ENCODE measurements at places on chromosomes 16 and 17. TPM values are rescaled to one million over a fixed set of nuclear protein-coding genes. Genes with fewer than 3 reads are reported as not detected.

CD300H gene
- not detected for total RNA-seq

HP gene
- total RNA-seq, result not detected

DNA sequence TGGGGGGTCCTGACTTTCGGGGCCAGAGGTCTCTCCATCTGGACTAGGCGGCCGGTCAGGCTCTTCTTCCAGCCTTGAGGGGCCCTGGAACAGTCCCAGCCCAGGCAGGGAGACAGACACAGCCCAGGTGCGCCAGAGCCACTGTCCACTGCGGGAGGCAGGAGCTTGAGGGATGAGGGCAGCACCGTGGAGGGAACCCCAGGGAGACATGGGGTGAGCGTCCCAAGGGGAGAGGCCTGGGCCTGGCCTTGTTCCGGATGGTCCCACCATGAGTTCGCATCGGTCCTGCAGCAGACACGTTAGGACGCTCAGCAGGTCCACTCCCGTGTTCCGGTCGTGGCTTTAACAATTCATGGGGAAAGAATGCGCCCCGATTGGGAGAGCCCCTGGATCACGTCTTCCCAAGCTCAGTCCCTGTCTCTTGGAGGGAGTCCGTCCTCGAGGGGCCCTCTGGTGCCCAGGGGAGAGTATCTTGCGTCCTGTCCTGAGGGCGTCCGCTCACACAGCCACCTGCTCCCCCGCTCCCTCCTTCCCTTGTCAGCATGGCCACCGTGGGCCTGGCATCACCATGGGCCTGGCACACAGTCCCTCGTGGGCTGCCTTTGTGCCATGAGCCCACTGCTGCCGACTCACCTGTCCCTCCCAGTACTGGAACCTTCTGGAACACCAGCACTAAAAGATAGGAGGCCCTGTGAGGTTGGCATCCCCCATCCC, 6.7 kb upstream of the NUDT16L1 start:
- no peak for DNase-seq

- DNase-seq, result no peak
Observed at GRCh38 chr17:62901544-62901943, 64.5 kb upstream of the TANC2 start.

GRCh38 chr17:59620064-59620359, 317 bp downstream of the CLTC start:
- no peak for DNase-seq

RPGRIP1L gene
- total RNA-seq, result 11.3 TPM

DNA sequence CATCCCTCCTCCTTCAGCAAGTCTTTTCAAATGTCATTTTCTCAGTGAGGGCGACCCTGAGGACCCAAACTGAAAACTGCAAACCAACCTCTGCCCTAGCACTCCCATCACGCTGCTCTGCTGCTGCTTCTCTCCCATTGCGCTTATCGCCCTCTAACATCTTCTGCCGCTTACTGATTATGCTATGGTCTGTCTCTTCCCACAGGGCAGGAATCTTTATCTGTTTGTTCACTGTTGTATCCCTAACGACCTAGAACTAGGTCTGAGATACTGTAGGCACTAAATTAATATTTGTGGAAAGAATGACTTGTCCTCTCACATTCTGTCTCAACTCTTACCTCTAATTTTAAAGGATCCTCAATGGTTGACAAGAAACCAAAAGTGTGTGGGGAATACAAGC, 12.5 kb downstream of the ZSCAN32 start:
- DNase-seq, result no peak

SLC13A5 gene
- not detected for total RNA-seq

DNA sequence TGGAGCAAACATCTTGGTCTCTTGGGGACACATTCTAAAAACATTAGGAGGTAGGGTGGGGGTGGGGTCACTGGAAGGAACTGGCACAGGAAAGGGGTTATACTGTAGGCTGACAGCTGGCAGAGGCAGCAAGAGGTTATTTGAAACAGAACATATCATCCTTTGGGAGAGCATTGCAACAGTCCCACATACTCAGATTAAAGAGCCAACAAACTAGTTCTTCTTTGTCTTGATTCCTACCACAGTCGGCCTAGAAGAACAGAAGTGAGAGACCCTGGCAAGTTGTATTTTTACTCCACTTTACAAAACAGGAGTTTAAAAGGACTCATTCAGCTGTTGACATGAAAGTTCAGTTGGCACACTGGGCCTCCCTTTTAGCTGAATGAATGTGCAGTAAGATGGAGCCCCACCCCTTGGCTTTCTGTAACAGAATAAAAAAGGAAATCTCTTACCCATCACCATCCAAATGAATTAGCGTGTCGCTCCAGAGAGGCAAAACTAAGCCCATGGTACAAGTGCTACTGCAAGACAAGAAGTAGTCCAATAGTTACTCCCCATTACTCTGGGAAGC, 54.6 kb upstream of the CORO6 start:
- no peak for DNase-seq

DNA sequence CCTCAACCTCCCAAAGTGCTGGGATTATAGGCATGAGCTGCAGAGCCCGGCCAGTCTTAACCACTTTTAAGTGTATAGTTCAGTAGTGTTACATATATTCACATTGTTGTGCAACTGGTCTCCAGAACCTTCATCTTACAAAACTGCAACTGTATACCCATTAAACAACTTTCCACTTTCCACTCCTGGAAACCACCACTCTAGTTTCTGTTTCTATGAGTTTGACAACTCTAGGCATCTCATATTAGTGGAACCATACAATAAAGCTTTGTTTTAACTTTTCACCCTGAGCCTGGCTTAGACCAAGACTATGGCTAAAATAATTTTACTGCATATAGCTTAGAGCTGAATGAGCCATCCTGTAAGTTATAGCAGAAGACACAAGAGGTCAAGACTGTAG, 108.0 kb upstream of the GOT2 start:
- no peak for DNase-seq

GRCh38 chr17:73232587-73233373, 28.9 kb downstream of the CPSF4L start:
- DNase-seq, result no peak

DNA sequence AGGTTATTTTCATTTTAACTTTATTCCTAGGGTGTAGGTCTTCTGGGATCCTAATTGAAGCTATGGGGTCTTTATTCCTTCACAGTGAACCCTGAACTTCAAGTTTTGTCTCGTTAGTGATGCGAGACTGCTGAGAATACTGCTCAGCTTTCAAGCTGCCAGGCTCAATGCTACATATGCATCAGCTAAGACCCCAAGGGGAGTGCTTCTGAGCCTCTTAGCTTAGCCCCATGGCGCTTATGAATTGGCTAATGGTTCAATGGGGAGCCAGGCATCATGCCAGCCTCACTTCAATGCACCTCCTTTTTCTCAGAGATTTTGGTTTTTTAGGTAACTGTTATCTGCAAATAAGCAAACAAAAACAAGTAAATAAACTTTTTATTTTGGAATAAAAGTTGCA, 94.1 kb upstream of the SIAH1 start:
- no peak for DNase-seq

- no peak for DNase-seq
Observed at GRCh38 chr17:64544742-64545141, 38.0 kb downstream of the CEP95 start.

- no peak for DNase-seq
Observed at GRCh38 chr16:85514295-85514597, 98.9 kb upstream of the GSE1 start.

DNA sequence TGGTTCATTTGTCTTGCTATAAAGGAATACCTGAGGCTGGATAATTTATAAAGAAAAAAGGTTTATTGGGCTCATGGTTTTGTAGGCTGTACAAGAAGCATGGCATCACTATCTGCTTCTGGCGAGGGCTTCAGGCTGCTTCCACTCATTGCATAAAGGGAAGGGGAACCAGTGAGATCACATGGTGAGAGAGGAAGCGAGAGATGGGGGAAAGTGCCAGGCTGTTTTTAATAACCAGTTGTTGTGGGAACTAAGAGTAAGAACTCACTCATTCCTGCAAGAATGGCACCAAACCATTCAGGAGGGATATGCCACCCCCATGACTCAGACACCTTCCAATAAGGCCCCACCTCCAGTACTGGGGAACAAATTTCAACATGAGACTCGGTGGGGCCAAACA, 24.3 kb downstream of the SPECC1 start:
- DNase-seq, result no peak

KRTAP9-2 gene
- total RNA-seq, result not detected

- DNase-seq, result no peak
Observed at GRCh38 chr16:85374571-85374872, 238.6 kb upstream of the GSE1 start.

GRCh38 chr16:49972961-49973360, 52.1 kb upstream of the CNEP1R1 start:
- no peak for DNase-seq

MT1E gene
- 1,203 TPM for total RNA-seq

DNA sequence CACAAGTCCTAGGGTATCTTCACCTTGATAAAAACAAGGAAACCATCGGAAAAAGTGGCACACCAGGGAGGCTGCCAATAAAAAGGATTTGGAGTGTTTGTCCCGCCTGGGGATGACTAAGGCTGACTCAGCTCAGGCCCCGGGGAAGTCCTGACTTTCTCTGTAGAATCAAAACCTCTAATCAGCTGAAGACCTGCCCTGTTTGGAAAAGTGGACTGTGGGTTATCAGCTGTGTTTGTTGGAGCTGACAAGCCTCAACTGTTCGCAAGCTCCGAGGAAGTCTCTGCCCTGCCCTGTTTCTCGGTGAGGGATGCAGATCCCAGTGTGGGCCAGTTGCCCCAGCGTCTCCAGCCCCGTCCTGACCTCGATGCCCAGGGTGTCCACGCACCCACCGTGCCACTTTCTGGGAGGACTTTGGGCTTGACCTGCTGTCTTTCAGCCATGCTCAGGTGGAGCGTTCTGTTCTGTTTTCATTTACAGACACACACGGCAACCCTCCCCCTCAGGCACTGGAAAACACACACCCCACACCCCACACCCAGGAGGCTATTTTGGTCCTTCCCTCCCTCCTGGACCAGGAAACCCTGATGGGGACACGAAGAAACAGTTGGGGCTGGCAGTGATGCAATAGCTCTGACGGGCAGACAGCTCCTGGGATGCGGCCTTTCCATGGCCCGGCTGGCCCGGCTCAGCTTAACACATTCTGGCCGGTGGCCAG, 27.6 kb upstream of the PITPNA start:
- DNase-seq, result peak; percentile 45

DNA sequence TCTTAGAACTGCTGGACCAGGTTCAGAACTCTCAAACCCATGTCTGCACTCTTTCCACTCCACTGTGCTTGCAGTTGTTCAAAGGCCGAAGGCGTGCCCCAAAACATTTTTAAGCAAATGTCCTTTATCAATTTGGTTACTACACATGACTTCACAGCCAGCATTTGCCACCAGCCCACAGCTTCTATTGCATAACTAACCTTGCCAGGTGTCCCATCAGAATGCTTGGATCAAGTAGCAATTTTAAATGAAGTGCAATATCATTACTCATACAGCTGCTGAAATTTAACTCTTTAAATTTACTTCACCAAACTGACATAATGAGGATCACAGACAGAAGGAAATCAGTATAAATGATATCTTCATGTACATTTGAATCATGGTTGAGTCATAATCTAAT, 29.8 kb upstream of the HS3ST3A1 start:
- DNase-seq, result no peak

DNA sequence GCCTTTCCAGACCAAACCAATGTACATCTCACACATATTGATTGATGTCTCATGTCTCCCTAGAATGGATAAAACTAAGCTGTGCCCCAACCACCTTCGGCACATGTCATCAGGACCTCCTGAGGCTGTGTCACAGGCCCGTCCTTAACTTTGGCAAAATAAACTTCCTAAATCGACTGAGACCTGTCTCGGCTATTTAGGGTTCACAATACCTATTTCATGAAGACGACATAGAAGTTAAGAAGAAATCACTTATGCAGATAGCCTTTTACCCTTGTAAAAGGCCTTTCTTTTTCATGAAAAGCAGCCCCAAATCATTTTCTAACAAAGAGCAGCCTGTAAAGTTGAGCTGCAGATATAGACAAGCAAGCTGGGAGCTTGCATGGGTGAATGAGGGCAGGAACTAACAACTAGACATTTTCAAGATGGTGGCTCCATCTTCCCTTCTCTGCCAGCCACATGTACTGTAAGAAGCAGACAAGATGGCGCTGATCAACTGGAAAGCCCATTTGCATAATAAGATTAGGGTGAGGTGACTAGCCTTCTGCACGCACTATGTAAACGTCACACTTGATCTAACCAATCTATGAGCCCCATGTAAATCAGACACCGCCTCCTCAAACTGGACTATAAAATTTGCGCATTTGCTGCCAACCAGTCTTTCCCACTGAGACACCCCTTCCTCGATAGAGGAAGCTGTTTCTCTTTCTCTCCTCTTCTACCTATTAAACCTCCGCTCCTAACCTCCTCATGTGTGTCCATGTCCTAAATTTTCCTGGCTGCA, 4.7 kb upstream of the KDM8 start:
- DNase-seq, result no peak

GRCh38 chr16:10667239-10667638, 27.5 kb downstream of the TEKT5 start:
- no peak for DNase-seq

DNA sequence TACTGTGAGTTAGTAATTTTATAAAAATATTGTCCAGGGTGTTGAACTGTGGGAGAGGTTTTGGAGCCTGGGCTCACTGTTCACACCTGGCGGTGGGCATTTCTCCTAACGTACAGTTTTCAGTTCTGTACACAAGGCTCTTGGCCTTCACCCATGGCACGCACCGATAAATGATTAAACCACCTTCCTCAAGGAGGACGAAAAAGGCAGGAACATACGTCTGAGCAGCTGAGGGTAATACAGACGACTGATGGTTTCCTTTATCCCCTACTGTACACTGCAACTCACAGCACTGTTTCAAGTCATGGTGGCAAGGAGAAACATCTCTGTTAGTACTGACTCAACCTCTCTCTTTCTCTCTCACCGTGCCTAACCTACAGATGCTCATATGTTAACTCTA, 1.4 kb upstream of the ST6GALNAC1 start:
- no peak for DNase-seq

DNA sequence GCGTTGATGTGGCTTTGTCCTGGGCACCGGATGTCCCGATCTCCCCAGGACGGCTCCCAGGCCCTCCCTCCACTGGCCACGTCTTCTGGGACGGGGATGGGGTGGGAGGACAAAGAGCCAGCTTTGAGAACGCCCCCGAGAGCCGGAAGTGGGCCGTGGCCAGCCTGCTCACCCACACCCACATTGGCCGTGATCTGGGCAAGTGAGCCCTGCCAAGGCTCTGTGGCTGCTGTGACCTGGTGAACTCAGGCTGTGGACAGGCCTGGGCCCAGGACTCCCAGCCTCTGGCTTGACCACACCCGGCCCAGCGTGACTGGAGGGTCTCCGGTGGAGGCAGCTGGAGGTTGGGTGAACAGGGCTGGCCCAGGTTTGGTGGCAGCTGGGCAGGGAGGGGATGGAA, 3.3 kb downstream of the CDH15 start:
- no peak for DNase-seq
